Suppressor macrophage treated with lipopolysaccharide for 4 hours (primary cell): ENCODE measurements at places on chromosomes 12 and 14.

DNA sequence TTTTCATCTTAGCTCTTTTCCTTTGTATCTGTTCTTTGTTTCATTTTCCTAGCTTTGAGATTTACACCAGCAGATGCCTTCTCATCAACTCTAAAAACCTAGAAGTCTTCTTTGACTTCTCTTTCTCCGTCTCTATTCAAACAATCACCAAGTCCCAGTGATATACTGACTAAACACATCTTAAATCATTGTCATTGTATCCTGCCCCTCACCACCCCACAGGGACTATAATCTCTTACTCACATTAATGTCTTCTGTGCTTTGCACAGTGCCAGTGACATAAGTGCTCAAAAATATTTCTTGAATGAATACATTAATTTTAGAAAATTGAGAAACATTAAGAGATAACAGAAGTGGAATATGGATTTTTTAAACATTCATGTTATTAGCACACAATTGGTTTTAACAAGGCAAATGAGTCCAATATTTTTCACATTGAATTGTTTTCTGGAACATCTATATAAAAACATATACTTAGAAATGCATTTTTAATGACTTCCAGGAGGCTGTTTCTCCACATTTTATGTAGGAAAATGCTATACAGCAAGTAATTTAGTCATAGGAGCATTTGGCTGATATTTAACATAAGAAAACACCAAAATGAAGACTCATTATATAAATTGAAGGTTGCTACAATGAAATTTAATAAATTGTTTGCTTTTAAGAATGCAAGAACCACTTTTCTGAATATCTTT is 472.8 kb upstream of the PRICKLE1 start:
- no peak for DNase-seq

- no peak for DNase-seq
Measured at GRCh38 chr12:29717540-29718100, 66.1 kb downstream of the TMTC1 start.

DNA sequence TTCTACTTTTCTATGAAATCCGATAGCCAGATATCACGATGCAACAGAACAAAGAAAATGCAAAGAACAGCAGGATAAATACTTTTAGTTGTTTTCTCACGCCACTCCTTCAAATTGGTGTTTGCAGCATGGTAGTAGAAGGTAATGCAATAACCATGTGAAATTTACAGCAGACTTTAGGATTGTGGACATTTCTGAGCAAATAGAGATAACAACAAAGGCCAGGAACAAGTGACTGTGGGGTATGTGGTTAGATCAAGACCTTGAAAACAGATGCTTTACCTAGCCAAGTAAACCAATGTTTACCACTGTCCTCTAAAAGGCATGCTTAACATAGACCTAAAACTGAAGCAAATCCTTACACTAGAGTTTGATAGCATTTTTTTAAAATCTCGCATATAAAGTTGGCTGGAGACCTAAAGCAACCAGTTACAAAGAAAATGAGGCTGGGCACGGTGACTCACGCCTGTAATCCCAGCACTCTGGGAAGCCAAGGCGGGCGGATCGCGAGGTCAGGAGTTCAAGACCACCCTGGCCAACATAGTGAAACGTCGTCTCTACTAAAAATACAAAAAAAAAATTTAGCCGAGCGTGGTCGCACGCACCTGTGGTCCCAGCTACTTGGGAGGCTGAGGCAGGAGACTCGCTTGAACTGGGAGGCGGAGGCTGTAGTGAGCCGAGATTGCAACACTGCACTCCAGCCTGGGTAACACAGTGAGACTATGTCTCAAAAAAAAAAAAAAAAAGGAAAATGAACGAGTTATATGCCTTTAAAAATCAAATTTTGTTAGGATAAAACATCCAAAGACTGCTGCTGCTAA is 123.2 kb upstream of the FOXN3 start:
- DNase-seq: no peak

DNA sequence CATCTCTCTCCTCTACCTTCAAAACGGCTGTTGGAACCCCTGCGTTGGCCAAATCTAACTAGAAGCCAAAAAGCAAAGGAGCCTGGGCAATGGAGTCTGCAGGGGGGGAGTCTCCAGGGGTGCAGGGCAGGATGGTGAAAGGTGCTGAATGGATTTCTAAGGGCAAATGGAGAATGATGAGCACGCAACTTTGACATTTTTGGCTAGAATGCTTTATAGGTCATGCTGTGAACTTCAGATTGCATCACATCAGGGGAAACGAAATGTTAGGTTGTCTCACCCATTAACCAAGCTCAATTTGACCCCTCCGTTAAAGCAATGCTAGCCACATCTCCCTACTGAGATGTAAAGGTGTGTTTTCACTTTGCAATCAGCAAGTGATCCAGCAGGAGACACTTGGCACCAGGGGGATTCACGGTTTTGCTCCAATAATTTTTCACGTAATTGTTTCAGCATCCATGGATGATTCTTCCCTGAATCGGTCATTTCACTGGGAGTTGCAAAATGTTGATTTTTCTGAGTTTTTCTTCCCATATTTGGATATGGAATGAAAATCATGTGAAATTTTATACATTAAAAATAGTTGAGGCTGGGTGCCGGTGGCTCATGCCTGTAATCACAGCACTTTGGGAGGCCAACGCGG is 78.0 kb upstream of the MDM1 start:
- peak; percentile 10 for DNase-seq

DNA sequence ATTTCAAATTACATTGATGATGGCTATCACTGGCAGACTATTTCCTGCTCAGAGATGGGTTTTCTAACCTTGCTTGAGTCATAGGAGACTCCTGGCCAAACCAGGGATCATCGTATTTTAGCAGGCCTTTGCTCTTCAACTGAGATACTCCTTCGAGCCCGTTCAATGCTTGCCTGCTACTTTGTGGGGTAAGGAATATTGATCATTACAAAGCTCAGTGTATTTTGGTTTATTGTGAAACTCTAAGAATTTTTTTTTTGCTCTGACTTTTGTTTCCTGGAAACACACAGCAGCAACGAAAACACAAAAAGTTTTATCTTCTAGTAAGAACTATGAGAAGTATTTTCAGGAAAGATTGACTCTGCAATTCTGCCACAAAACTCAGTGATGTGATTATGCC is 4.1 kb downstream of the GPRC5D start:
- DNase-seq: no peak

GRCh38 chr12:127726671-127727315 is 540.2 kb upstream of the TMEM132C start:
- DNase-seq: no peak

DNA sequence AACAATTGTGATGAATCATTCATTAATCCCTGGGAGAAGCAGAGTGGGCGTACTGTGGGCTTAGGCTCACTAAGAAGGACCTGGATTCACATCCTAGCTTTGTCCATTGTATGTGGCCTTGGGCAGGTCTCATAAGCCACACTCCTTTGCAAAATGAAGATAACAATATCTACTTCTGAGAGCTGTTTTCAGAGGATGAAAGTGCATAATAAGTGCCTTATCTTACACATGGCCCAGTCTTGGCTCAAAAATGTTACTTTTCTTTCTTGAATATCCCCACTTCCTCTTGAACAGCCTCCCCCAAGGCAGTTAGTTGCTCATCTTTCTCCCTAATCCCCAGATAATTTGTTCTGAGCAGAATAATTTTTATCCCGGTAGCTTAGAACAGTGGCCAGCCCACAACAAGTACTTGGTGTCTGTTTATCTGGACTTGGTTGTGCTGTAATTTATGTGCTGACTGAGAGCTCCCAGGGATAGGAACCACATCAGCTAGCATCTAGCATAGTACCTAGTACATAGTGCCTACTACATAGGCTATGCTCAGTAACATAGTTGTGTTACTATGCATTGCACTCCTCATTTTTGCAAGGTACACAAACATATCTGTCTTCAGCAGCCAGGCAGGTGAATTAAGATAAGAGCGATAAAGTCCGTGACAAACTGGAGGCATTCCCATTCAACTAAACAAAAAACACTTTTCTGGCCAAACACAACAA is 61.7 kb upstream of the NUDT4 start:
- DNase-seq: no peak

DNA sequence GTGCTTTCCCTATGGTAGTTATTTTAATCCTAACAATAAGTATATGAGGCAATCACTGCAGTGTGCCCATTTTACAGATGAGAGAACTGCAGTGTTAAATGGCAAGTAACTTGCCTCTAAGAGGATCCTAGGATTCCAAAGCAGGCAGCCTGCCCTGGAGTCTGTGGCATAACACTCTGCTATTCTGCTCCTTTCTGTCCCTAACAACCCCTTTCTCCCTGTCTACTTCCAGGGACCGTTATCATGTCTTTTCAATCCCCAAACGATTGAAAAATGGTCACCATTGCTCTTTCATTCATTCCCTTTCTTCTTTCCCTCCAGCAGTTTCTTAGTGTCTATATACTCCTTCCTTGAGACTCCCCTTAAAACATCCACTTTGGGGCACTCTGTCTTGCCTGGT is 1.3 kb upstream of the ANO2 start:
- no peak for DNase-seq
